ENCODE measurements at places on chromosomes 2 and 18.

- no peak for DNase-seq
These were observed 69.4 kb upstream of the REV1 start for GRCh38 chr2:99559075-99559662.

GRCh38 chr2:168752361-168752760, 50.1 kb upstream of the NOSTRIN start:
- no peak for DNase-seq

DNA sequence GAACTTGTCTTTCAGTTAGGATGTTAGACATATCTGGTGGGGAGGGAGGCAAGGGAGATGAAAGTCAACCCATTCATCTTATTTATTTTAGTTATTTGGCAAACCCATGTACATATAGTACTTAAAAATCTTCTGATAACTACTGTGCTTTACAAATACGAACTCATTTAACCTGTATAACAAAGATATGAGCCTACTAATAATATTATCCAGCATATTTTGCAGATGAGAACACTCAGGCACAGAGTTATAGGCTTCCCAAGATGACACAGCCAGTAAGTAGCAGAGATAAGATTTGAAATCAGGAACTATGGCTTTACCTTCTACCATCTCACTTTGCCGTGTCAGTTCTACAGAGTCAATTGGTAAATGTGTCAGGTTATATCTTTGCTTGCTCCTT, 262.6 kb upstream of the DOK6 start:
- DNase-seq: no peak

DNA sequence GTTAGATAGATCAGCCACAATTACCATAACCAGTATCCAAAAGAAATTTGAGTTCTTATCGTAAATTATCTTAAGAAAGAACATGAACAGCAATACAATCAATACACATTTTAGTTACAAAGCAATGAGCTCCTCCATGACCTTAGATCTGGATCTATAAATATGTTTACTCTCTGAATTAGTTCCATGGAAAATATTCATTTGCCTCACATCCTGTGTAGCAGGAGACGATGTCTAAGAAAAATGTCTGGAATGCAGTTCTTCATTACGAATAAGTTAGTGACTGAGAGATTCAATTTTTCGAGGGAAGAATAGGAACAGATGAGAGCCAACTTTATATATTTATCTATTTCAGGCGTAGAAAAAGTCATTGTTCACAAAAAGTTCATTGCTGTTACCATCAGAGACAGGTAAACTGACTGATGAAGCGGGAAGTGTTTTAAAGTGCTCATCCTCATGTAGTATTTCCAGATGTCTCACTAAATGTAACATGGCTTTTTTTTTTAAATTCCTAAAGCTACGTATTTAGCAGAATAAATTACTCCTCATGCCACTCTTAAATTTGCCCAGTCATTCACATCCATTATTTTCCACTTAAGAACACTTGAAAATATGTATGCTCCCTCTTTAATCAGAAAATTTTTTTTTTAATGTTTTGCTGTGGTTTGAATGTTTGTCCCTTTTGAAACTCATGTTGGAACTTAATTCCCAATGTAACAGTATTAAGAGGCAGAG, 106.5 kb upstream of the SCN1A start:
- DNase-seq: no peak

- DNase-seq: no peak
These were observed 142.3 kb upstream of the LRRTM4 start for GRCh38 chr2:77664491-77664890.

GRCh38 chr2:142940606-142941223, 63.3 kb downstream of the KYNU start:
- no peak for DNase-seq

- DNase-seq: no peak
These were observed 31.6 kb upstream of the SNORC start for GRCh38 chr2:232838406-232838874.

- DNase-seq: no peak
These were observed 65.3 kb downstream of the TPO start for GRCh38 chr2:1478311-1479305.

Measured in cerebellar nuclear complex (tissue), 1 donor.